Fibroblast of upper back skin (primary cell): ENCODE measurements at places on chromosomes 1 and 21.

GRCh38 chr1:210010161-210010560 lies 72.1 kb downstream of the SYT14 start:
- no peak for DNase-seq

GRCh38 chr1:159869173-159869572 lies 6.7 kb upstream of the VSIG8 start:
- peak; percentile 55 for DNase-seq

- DNase-seq = no peak
Observed at GRCh38 chr1:237763137-237763536, 127.6 kb downstream of the ZP4 start.

DNA sequence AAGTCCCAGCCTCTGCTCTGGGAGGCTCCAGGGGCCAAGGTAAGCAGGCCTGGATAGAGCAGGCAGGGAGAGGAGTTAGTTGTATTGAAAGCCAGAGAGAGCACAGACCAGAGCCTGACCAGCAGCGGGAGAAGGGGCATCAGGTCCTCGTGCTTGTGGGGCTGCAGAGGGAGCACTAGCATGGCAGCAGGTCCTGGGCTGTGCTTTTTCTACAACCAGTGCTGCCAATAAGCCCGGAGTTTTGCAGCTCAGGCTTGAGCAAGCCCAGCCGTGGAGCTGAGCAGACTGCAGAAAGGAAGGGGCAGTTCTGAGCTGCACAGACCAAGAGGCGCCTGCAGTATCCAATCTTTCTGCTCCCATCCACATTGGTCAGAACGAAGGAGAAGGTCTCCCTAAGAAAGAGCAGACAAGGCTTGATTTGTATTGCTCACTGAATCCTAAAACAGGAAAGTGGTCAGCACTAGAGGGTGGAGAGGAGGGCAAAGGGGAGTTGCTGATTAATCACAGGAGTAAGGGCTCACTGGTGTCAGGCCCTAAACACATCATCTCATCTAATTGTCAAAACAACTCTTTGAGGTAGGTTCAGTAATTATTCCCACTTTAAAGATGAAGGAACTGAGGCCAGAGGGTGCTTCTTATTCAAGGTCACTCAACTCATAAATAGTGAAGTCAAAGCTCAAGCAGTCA lies 2.7 kb downstream of the DENND2D start:
- DNase-seq = peak; percentile 14

DNA sequence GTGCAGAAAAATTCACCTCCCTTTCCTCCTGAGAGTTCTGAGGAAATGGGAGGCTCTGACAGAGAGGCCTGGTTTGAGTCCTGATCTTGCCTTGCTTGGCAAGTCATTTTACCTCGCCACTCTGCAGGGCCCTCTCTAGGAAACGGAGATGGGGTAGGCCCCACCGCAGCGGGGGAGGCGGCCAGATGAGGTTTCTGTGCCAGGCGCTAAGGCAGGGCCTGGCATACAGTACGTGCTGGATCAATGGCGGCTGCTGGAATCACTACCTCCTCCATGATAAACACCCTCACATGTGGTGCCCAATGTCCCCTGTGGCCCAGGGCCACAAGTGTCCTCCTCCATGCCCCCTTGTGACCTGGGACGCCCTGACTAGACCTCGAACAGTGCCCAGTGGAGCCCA lies 499 bp upstream of the PLEKHG5 start:
- DNase-seq = no peak

- DNase-seq = peak; percentile 75
Observed at GRCh38 chr21:32044205-32045180, 171.7 kb downstream of the HUNK start.

- no peak for DNase-seq
Observed at GRCh38 chr1:30638811-30639210, 84.6 kb downstream of the MATN1 start.

DNA sequence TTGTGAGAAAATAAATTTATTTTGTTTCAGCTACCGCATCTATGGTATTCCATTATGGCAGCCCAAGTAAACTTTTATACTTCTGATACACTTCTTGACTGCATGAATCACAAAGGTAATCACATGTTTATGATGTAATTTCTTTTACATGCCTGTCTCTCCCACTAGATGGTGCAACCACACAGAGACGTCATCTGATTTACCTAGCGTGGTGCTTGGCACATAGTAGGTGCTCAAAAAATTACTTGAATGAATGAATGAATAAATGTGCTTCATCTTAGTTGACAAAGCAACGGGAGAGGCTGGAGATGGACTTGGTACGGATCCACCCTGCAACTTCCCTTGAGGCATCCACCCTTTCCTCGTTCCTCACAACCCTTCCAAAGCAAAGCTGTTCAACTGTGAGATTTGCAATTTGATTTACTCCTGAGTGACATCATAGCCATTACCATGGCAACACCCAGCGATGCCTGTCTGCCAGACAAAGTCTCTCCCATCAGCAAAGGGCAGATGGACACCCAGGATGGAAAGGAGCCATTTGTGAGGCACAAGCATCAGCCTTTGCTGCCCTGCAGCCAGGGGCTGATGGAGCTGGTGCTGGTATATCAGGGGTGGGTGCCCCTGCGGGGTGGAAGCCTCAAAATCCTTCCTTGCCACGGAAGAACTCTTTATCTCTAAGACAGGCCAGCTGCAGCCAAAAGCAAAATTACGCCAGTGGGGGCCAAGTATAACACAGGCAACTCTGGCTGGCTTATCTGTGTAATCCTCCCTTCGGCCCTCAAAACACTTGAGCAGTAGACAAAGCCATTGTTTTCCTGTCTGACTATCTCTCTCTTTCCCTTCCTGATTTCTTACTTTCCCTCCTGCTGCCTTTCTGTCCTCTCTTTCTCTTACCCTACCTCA lies 18.9 kb upstream of the VWA5B1 start:
- no peak for DNase-seq

- no peak for DNase-seq
Observed at GRCh38 chr1:177010211-177010825, 154.2 kb downstream of the ASTN1 start.

DNA sequence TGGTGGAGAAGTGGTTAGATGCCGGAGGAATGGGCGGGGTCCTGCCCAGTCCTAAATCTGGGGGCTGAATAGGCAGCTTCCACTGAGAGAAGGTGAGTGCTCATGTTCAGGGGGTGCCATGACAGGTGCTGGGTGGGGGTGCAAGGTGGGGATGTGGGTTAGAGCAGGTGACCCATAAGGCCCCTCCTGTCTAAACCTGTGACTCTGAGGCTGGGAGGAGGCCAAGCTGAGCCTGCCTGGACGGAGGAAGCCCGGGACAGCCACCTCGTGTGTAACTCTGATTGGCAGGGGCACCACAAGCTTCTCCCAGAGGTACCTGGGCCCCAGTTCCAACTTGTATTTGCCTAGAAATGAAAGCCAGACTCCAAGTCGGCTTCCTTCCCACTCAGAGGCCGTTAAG lies 10.7 kb downstream of the GPR157 start:
- no peak for DNase-seq

- DNase-seq = no peak
Observed at GRCh38 chr1:54248966-54249365, 49.0 kb downstream of the MRPL37 start.

DNA sequence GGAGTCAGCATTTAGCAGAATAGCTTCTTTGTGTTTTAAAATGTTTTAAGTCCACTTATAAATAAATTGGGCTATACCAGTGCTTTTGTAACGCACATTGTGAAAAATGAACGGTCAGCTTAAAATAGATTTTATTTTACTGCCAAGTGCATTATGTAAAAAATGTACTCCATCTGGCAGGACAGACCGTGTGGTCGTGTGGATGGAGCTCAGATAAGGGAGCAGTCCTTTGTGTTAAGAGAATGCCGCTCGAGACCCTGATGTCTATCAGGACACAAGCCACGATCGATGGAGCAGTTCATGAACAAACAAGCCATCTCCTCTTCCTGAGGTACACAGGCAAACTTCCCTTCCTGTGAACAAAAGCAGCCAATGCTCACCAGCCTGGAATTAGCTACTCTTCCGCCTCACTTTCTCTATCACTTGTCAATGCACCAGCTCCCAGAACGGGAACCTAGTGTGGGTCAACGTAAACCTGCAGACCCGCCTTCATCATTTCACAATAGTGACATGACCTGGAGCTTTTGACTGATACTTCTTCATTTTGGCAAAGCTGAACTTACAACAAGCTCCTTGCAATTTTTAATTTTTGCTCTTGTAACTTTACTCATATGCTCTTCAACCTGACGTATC lies 243.5 kb downstream of the TGFB2 start:
- DNase-seq = peak; percentile 43

DNA sequence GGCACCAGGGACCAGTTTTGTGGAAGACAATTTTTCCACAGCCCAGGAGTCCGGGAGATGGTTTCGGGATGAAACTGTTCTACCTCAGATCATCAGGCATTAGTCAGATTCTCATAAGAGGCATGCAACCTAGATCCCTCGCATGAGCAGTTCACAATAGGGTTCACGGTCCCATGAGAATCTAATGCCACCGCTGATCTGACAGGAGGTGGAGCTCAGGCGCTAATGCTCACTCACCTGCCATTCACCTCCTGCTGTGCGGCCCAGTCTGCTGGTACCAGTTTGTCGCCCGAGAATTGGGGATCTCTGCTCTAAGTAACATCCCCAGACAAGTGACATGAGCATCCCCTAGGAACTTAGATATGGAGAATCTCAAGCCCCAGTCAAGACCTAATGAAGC lies 180.7 kb downstream of the COQ8A start:
- no peak for DNase-seq

- DNase-seq = peak; percentile 93
Observed at GRCh38 chr1:197464044-197464443, 196.0 kb downstream of the CRB1 start.

DNA sequence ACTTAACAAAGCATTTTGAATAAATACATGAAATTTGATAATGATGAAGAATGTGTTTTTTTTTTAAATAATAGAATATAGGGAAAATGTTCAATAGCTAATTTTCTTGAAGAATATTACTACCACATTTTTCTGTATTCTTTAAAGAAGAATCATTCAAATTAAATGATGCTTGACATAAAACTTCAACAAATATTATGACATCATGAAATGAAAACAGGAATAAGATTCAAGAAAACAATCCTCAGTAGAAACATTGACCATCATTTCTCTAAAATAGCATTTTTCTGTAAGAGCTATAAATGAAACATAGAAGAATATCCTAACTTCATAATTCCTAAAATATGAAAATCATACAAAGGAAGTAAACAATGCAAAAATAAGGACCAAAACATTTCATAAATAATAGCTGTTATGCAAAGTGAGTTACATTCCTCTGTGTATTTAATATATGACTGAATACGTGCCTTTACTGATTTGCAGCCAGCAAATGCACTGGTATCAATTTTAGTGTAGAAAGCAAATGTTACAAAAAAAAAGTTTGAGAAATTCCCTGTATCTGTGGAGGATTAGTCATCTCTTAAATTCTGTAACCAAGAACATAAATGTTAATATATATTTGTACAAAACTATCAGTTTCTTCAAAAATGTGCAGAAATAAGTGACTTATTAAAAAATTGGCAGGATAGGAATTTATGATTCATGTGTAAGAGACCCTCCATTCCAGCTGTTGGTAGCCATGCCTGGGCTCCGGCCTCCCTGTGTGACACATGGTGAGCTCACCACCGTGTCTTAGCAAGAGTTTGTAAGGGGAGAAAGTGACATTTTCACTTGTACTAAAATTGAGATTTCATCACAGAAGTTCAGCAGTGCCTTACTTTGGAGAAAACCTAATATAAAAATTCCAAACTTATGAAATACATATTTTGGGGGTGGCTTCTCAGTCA lies 15.0 kb upstream of the PTPN14 start:
- DNase-seq = peak; percentile 91

GRCh38 chr1:90716552-90717355 lies at the start of gene BARHL2:
BARHL2 (minus strand) TSS chr1:90717302; CDS start chr1:90717195, 107 bp downstream.
- no peak for DNase-seq
